Activated naive CD8-positive, alpha-beta T cell treated with anti-CD3 and anti-CD28 coated beads, Interleukin-2, amount 10 ng/mL, durations not matched to agents 7 days and 5 days (primary cell): ENCODE measurements at places on chromosomes 1 and 21. TPM values are rescaled to one million over a fixed set of nuclear protein-coding genes. Genes with fewer than 3 reads are reported as not detected.

The LMOD1 gene
- total RNA-seq: not detected

The NFASC gene
- 0.14 TPM for total RNA-seq

The CTTNBP2NL gene
- 0.57 TPM for total RNA-seq

The PTAFR gene
- total RNA-seq: 0.99 TPM

The CLCNKA gene
- total RNA-seq: not detected

DNA sequence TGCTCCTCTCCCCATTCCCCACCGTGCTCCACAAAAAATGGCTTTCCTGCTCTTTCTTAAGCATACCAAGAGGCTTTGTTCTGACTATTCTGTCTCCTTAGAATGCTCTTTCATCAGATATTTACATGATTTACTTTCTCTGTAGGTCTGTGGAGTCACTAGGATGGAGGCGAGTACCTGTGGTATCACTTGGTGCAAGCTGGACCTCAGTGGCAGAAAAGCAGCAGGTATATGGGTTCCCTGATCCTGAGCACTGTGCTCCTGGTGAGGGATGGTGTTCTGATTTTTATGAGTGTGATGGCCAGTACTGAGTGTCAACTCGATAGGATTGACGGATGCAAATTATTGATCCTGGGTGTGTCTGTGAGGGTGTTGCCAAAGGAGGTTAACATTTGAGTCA is 10.0 kb downstream of the C1orf87 start:
- no peak overlapping the region for H3K27ac ChIP-seq
- H3K4me3 ChIP-seq: no peak overlapping the region
- no peaks in the 10 kb centered on the region for H3K36me3 ChIP-seq

- no peak overlapping the region for H3K4me3 ChIP-seq
- H3K4me1 ChIP-seq: peaks cover 30% of the 10 kb centered on the region
These were observed 5.8 kb downstream of the IKBKE start for GRCh38 chr1:206476058-206476457.

DNA sequence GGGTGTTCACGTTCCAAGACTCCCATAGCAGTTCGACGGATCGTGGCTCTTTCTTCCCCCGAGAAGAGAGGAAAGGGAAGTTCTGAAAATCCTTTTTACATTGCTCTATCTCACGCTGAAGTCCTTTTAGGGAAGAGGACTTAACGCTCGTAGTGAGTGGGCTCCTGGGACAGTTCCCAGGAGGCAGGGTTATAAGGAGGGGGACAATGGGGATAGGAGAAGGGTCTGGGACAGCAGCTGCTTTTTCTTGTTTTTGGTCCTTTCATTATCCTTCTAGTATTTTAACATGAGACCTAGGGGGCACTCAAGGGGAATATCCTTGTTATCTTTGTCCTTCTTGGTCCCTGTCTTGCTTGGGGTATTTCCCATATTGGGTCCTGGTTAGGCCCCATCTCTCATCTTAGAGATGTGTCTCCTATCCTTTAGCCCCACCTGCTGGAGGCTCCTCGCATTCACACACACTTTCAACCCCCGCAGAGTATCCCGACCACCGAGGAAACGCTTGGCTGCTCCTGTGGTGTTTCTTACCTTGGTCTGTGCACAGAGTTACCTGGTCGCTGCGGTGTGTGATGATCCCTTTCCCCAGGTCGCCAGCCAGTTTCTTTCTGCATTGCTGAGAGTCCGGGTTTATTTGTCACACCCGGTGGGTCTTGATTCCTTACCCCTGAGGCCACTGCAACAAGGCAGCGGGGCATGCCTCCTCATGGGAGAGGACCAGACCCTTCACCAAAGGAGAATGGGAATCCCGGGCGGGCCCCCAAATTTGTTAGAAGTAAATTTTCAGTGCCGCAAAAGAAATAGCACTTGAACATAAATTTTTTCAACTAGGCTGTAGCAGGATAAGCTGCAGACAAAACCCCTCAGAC is 29.7 kb downstream of the SCCPDH start:
- no peaks in the 10 kb centered on the region for H3K27me3 ChIP-seq
- H3K36me3 ChIP-seq: peaks cover under 1% of the 10 kb centered on the region
- H3K4me1 ChIP-seq: no peaks in the 10 kb centered on the region
- no peak overlapping the region for H3K4me3 ChIP-seq

GRCh38 chr1:33087677-33088076 is 6.7 kb downstream of the AZIN2 start:
- H3K4me3 ChIP-seq: no peak overlapping the region
- peak overlapping the region; percentile 90 for H3K27ac ChIP-seq
- H3K4me1 ChIP-seq: peaks cover 48% of the 10 kb centered on the region
- H3K36me3 ChIP-seq: peaks cover 17% of the 10 kb centered on the region
- no peak for DNase-seq
- H3K27me3 ChIP-seq: peaks cover 2% of the 10 kb centered on the region

GRCh38 chr1:233805786-233806185 is 98.7 kb upstream of the SLC35F3 start:
- H3K4me1 ChIP-seq: no peaks in the 10 kb centered on the region
- no peak for DNase-seq
- H3K27ac ChIP-seq: no peak overlapping the region
- no peak overlapping the region for H3K4me3 ChIP-seq
- no peaks in the 10 kb centered on the region for H3K36me3 ChIP-seq
- H3K27me3 ChIP-seq: peaks cover 3% of the 10 kb centered on the region

- H3K4me1 ChIP-seq: no peaks in the 10 kb centered on the region
- no peak overlapping the region for H3K27ac ChIP-seq
- H3K27me3 ChIP-seq: peaks cover 1% of the 10 kb centered on the region
- H3K4me3 ChIP-seq: no peak overlapping the region
These were observed 212.7 kb upstream of the NRIP1 start for GRCh38 chr21:15277466-15277865.

DNA sequence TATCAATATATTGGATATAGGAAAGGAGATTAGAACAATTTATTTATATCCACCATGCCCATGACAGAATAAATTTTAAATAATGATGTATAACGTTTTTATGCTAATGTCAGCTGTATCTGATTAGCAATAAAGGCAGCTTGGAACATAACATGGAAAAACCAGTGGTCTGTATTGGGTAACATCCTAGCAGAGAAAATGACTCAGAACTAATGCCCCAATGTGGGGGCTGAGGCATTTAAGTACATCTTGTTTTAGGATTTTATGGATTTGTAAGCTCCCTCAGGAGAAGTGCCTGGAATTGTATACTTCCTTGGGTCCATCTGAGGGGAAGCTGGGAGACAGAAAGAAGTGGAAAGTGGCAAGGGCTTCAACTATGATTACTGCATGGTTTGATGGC is 82.3 kb downstream of the HMCN1 start:
- no peak overlapping the region for H3K27ac ChIP-seq
- H3K27me3 ChIP-seq: peaks cover under 1% of the 10 kb centered on the region
- no peak for DNase-seq
- H3K4me1 ChIP-seq: no peaks in the 10 kb centered on the region
- H3K36me3 ChIP-seq: no peaks in the 10 kb centered on the region
- no peak overlapping the region for H3K4me3 ChIP-seq

DNA sequence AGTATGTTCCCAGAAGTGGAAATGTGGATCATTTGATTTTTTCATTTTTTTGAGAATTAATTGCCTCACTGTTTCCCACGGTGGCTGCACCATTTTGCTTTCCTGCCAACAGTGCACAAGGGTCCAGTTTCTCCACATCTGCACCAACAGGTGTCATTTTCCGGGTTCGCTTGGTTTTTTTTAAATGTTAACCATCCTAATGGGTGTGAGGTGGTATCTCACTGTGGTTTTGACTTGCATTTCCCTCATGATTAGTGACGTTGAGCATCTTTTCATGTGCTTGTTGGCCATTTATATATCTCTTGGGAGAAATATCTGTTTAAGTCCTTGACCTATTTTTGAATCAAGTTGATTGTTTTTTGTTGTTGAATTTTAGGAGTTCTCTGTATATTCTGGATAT is 3.0 kb downstream of the COL6A2 start:
- H3K36me3 ChIP-seq: peaks cover 4% of the 10 kb centered on the region
- DNase-seq: no peak
- H3K27ac ChIP-seq: no peak overlapping the region
- H3K27me3 ChIP-seq: peaks cover 24% of the 10 kb centered on the region
